ENCODE measurements at places on chromosomes 3 and 15.
A peak's percentile ranks its signal among the peaks of the same experiment; 100 is the strongest.

- no peak for DNase-seq
Measured at GRCh38 chr3:63576846-63577245, 75.6 kb upstream of the SNTN start.

GRCh38 chr3:106379251-106379750 is 510.5 kb upstream of the CBLB start:
- DNase-seq, result no peak

DNA sequence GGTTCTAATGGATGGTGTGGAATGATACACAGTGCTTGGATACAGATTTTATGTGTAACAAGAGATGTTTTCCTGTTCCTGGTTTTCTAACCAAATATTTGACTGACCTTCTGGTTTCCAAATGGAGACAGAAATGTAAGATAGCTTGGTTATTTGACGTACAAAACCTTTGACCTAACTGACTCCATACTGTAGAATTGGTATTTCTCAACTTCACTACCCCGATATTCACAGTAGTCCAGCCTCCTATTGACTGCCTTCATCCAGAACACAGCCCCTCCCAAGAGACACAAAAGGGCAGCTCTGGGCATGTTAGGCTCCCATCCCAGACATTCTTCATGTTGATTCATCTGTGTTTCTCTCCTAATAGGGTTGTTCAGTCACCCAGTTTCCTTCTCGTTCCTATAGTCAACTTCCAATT is 33.4 kb downstream of the MYO1E start:
- no peak for DNase-seq

GRCh38 chr15:89479173-89479572 is 17.2 kb downstream of the RHCG start:
- no peak for DNase-seq

- DNase-seq, result peak; percentile 31
Measured at GRCh38 chr15:91534976-91535375, 318.5 kb upstream of the SLCO3A1 start.

- no peak for DNase-seq
Measured at GRCh38 chr3:158488670-158489069, 82.3 kb upstream of the MLF1 start.

- no peak for DNase-seq
Measured at GRCh38 chr15:68382286-68383007, 49.5 kb downstream of the ITGA11 start.

DNA sequence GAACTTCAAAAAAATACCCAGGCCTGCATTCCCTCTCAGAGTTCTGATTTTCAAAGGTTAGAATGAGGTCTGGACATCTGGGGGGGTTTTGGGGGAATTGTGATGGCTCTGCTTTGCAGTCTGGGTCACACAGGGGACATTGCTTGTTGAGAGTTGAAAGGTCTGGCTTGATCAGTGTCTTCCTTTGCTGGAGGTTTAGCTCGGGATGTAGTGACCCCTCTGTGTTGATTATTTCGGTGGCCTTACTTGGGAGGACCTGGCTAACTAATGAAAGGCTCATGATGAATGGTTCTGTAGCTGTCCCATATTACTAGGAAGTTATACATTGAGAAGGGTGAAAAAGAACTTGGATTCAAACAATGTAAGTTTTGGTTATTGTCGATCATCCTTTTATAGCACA is 23.7 kb downstream of the TPM1 start:
- DNase-seq, result no peak

GRCh38 chr3:65268426-65268825 is 580.6 kb upstream of the ADAMTS9 start:
- DNase-seq, result no peak

DNA sequence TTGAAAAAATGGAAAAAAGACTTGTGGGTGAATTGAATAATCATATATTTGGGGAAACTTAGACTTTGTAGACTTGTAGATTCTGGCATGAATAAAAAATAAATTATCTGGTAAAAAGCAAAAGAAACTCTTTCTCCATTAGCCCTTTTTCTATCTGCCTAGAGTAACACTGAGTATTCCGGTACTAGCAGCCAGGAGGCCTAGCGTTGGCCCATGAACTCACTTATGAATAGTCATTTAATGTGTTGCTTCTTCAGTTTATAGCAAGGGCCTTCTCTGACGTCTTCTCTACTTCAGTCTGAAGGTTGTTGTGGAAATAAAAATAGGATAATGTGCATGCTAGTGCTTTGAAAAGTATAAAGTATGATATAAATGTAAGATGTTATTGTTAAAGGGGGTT is 851.2 kb upstream of the NR2F2 start:
- no peak for DNase-seq

DNA sequence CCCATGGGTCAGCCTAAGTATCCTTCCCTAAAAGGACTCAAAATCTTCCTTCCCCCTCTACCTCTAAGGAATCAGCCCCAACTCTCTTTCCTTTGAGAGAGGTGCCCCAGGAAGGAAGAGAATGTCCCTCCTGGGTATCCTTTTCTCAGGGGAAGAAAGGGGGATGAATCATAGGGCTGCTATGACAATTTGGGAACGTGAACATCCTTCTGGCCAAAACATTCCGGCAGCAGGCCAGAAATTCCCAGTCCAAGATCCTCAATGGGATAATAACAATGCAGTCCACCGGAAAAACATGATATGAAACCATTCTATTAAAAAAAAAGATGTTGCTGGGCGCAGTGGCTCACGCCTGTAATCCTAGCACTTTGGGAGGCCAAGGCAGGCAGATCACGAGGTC is 50.8 kb upstream of the CACNA2D3 start:
- no peak for DNase-seq

DNA sequence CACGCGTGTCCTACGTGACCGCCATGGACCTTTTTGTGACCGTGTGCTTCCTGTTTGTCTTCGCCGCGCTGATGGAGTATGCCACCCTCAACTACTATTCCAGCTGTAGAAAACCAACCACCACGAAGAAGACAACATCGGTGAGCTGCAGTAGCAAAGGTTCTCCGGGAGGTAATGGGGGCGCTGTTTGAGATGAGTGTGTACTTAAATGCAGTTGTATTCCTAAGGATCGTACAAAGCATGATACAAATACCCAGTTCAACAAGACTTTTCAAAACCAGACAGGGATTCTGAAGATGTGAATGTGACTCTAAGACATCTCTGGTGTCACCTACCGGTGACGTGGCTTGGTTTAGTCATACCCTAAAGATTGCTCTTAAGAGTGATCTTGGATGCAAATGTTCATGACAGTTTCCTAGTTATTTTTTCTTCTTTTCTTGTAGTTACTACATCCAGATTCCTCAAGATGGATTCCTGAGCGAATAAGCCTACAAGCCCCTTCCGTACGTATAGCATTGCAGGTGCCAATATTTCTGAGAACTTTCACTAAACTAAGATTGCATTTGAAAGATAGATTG is 556.6 kb downstream of the GABRG3 start:
- DNase-seq, result no peak

GRCh38 chr15:82263350-82263749 is 732 bp downstream of the SAXO2 start:
- peak; percentile 20 for DNase-seq

DNA sequence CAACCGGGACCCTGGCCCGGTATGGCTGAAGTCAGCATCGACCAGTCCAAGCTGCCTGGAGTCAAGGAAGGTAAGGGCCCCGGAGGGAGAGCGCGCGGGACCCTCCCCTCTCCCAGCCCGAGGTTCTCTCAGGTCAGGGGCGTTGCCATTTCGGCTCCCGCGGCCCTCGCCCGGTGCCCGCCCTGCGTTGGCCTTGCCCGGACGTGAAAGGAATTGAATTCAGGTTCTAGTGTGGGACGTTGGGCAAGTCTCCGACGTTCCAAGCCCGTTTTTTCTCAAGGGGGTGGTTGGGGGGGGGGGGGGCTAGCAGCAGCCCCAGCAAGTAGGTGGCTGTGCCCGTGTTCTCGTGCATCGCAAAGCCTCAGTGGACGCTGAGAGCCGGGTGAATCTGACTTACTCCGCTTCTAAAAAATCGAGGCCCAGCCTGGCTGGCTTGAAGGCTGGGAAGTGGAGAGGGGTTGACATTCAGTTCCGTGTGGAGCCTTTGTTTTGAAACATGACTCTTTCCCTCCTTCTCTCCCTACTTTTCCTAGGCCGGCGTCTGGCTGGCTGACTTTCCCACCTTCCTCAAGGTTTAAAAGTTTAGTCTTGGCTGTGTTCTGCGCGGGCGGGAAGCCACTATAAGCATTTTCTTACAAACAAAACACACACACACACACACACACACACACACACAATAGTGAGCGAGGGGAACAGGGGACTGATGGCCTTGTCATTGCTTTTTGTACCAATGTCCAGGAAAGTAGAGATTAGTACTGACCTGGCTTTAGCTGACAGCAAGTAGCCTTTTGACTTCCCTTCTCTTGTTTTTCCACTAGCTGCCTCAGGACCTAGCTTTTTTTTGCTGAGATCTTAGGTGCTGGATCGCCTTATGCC is at the start of gene UTS2B:
UTS2B (minus strand) TSS at position 873 of the 876 bp plus-strand sequence. CDS start 48,337 bp downstream, outside the sequence.
- peak; percentile 71 for DNase-seq

DNA sequence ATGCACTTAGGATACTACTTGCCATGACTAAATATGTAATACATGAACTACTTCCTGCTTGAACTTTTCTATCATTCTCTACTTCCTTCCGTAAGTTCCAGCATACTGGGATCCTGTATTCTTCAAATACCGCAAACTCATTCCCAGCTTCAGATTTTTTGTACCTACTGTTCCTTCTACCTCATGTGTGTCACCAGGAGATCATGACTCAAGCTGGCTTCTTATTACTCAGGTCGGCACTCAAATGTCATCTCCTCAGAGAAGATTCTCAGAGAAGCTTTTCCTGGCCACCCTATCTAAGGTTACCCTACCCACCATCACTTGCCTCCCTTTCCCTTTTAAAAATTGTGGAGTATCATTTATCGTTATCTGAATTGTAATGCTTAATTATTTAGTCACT is 66.7 kb downstream of the RFX7 start:
- no peak for DNase-seq

- DNase-seq, result peak; percentile 9
Measured at GRCh38 chr15:76939715-76940114, 8.2 kb downstream of the RCN2 start.

DNA sequence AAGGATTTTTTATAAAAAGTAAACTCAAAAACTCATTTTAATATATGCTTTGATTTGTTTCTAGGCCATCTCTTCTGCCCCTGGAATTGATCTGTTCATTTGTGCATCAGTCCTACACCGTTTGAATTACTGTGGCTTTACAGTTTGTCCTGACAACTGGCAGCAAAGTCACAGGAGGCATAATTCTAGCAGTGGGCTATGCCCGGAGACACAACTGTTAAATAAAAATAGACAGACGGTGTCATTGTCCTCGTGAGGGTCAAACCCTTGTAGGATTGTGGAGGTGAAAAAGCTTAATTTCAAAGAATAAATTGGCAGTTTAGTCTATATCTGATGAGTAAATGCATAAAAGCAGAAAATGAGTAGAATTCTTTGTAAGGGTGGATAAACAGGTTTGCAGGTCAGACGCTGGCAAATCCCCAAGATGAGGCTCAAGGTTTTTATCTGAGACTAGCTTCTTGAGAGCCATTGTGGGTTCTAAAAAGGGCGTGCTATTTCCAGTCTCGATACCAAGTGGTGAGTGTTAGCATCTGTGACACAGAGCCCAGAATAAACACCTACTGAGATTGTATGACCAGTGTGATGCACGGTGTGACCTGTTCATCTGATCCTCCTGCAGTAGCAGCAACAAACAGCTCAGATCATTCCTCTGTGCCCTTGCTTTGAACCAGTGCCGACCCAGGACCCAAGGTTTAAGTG is 51.5 kb upstream of the SLCO3A1 start:
- DNase-seq, result no peak

All from erythroblast (primary cell).